ENCODE measurements at places on chromosomes 12 and 14. TPM values are rescaled to one million over a fixed set of nuclear protein-coding genes. Genes with fewer than 3 reads are reported as not detected.
A peak's percentile ranks its signal among the peaks of the same experiment; 100 is the strongest.

GRCh38 chr12:120625557-120626419 is 14.6 kb upstream of the CABP1 start:
- peak; percentile 38 for DNase-seq

TMTC2 gene
- total RNA-seq, result 2.3 TPM

- no peak for DNase-seq
Measured at GRCh38 chr14:38887696-38888095, 215.3 kb downstream of the SEC23A start.

- DNase-seq, result no peak
Measured at GRCh38 chr12:49868952-49869815, 26.3 kb upstream of the BCDIN3D start.

- no peak for DNase-seq
Measured at GRCh38 chr12:47202176-47202575, 122.4 kb upstream of the AMIGO2 start.

DNA sequence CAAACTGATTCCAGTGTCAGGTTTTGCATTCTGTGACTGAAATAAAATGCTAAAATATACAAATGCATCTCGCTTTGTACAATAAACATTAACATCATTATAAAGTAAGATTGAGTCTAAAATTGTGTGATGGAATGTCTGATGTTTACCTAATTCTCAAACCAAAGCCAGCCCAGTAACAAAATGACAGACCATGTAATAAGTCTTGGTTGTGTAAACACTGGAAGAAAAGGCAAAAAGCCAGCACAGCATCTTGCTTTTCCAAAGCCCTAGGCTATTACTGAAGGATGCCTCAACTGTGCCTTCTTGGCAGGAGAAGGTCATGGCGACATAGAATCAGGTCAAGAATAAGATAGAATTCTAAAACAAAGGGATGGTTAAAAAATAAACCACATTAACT is 169.6 kb downstream of the EGLN3 start:
- DNase-seq, result no peak

- no peak for DNase-seq
Measured at GRCh38 chr12:64682572-64683277, 72.4 kb downstream of the RASSF3 start.

- DNase-seq, result no peak
Measured at GRCh38 chr12:44384136-44384535, 492.0 kb downstream of the NELL2 start.

- DNase-seq, result no peak
Measured at GRCh38 chr12:87518481-87518880, 510.7 kb downstream of the C12orf50 start.

FOXG1 gene
- total RNA-seq, result not detected

DNA sequence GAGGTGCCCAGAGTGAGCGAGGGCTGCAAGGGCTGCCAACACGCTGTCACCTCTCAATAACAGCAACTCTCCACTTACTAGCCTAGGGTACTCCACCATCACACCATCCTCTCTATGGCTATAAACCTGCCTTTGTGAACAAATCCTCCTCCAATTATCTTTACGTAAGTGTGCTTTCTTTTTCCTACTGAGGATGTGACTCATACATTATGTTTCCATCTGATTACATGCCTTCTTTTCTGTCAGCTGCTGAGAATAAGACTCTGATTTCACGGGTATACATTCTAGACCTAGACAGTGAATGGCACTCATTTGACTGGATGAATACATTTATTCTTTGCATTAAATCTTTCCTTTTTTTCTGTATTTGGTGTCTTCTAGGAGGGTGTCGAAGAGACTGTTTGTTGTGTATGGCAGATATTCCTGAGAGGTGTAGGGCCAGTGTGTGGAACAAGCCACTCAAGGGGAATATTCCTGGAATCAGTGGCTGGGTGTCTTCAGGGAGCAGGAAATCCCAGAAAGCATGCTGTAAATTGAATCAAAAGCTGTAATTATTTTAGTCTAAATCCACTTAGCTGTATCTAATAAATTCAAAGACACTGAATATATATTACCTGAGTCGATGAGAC is 327.3 kb upstream of the TMTC1 start:
- DNase-seq, result no peak

DNA sequence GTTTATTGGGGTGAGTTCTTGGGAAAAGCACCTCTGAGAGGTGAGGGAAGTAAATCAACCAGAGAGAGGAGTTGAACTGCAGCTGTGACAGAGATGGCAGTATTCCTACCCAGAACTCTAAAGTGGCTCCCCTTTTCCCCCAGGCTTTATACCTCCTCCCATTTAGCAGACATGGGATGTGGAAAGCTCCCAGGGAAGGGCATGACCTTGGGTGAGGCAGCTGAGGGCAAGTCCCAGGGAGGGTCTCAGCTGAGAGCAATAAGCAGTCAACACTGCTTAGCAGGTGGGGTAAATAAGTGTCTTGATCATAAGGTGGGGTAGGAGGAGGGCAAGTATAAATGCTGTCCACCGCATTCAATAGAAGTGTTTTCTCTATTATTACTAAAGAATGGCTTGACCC is 143.0 kb downstream of the AKAP6 start:
- DNase-seq, result no peak

KRT6C gene
- not detected for total RNA-seq

LRRC9 gene
- not detected for total RNA-seq

KRT6B gene
- not detected for total RNA-seq

GRCh38 chr12:46267575-46267824 is 1.3 kb downstream of the SLC38A1 start:
- DNase-seq, result peak; percentile 57

DNA sequence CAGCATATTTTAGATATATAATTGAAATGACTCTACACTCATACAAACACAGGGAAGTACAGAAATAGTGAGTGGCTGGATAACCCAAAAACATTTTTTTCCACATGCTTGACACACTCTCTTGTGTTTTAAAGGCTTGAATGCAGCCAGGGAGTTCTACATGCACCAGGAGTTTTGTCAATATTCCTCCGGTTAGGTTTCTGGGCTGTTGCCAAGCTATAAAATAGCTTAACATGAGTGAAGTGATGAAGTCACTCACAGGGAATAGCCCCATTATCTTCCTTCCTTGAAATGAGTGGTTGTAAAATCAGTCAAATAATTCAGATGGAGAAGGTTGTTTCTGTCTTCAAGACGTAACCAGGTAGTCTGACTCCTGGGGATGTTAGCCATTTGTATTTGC is 582.7 kb downstream of the SLC6A15 start:
- no peak for DNase-seq

TEX52 gene
- total RNA-seq, result not detected

- DNase-seq, result no peak
Measured at GRCh38 chr14:32192712-32193373, 9.0 kb upstream of the RNU6-7 start.

USP44 gene
- 0.09 TPM for total RNA-seq

C14orf132 gene
- 0.23 TPM for total RNA-seq

CEBPE gene
- total RNA-seq, result not detected

HRK gene
- 0.15 TPM for total RNA-seq

- no peak for DNase-seq
Measured at GRCh38 chr14:80587096-80587724, 354.3 kb downstream of the CEP128 start.

MOK gene
- 3.9 TPM for total RNA-seq

DNA sequence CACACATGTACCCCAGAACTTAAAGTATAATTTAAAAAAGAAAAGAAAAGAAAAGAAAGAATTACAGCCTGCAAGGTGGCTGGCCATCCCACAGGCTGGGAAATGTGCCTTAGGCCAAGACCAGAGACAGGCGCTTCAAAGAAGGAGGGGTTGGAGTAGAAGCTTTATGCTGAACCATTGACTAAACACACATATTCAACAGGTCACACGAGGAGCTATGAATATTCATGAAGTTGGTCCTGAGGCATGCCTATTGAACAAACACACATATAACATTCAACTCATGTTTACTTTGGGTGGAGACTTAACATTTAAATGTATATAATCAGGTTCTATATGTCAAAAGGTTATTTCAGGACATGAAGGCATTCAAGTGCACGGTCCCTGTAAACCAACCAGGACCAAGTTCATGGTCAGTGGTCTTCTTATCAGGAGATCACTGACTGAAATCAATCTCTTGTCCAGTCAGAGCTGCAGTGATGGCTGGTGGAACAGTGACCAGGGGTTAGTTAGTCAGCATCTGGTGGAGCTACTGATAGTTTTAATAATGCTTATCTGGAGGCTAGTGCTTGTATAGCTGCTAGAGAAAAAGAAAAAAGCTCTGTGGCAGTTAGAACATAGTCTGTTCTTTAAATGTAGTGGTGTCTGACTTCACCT is 35.6 kb upstream of the ITPR2 start:
- DNase-seq, result no peak

- DNase-seq, result no peak
Measured at GRCh38 chr12:13177373-13177772, 19.2 kb upstream of the EMP1 start.

CCDC197 gene
- not detected for total RNA-seq

- peak; percentile 73 for DNase-seq
Measured at GRCh38 chr12:109053382-109054123, 1.2 kb downstream of the USP30 start.

DNA sequence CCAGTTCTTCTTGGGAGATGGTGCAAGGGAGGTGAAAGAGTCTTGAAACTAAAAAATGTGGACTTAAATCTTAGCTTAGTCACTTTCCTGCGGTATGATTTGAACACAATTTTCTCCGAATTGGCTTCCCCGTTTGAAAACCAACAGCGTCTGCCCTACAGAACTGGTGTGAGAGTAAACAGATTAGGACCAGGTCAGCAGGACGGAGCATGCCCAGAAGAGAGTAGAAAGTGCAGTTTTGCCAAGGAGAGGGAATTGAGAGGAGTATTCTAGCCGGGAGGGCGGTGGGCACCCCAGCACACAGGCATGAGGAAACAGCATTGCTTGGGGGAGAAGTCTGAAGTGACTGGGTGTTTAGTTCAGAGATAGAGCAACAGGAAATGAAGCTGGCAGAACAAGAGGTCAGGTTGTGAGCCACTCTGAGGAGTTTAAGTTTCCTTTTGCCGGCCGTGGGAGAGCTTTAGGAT is 927.1 kb downstream of the VRK1 start:
- peak; percentile 26 for DNase-seq

RGS6 gene
- 0.75 TPM for total RNA-seq

HOXC10 gene
- not detected for total RNA-seq

GRCh38 chr12:66020481-66020880 is 110.1 kb downstream of the LLPH start:
- DNase-seq, result no peak

- DNase-seq, result no peak
Measured at GRCh38 chr12:66365718-66366490, 63.6 kb downstream of the HELB start.

DNA sequence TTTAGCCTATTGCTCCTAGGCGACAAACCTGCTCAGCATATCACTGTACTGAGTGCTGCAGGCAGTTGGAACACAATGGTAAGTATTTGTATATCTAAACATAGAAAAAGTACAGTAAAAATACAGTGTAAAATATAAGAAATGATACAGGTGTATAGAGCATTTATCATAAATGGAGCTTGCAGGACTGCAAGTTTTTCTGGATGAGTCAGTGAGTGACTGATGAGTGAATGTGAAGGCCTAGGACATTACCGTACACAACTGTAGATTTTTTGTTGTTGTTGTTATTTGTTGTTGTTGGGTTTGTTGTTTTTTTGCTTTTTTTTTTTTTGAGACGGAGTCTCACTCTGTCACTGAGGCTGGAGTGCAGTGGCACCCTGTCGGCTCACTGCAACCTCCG is 33.4 kb downstream of the PNMA1 start:
- no peak for DNase-seq
